ENCODE measurements at places on chromosomes 13 and 19.

DNA sequence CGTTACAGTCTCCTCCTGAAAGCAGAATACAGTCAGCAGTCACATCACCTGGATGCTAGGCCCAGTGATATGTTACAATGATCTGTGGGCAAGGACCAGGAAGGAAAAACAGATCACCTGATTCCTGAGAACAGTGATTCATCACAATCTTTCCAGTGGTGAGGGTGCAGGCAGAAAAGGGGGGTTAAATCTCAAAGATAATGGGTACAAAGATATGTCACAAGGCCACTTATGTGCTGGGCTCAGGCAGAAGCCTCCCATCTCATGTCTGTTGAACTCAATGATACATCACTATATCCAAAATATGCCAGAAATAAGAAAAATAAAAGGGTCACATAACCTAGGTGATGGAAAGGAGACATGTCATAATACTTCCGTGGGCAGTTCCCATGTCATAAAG is 10.8 kb upstream of the ZNF91 start:
- DNase-seq: no peak

DNA sequence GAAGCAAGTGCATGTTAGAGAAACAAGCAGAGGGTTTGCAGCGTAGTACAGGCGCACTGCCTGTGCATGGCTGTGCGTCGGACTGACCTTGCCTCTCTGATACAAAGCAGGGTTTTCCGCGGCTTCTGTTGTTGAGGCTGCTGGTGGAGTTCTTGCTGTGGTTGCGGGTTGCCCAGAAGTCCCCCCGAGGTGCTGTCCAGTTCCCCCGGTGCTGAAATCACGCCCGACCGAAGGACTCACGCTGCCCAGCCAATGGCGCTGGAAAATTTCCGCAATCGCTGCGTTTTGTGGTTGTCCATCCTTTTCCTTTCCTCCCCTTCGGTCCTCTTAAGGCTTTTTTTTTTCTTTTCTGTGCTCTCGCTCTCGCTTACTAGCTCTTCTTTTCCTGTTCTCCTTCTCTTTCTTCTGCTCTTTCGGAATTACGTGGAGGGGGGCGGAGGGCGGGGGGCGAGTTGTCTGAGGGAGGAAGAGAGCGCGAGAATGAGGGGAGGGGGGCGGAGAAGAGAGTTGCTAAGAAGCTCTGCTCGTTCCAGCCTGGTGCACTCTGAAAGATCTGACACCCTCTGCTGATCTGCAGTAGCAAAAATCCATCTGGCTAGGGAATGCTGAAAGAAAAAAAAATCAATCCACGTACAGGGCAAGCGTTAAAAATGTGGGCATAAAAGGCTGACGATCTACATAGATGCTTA is at the start of gene SLITRK1:
TSS of gene SLITRK1 (minus strand) at position 558 of the 689 bp plus-strand sequence. CDS start 967 bp downstream, outside the sequence.
- DNase-seq: no peak

DNA sequence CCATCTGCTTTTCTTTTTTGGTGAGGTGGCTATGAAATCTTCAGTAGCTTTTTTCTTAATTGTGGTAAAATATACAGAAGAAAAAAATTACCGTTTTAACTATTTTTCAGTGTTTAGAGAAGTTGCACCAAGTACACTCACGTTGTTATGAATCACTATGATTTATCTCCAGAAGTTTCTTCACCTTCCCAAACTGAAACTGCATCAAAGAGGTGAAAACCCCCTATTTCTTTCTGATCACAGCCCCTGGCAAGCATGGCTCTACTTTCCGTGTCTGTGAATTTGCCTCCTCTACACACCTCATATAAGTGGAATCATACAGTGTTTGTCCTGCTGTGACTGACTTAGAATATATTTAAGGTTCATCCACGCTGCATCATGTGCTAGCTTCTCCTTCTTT is 15.6 kb upstream of the SIGLEC10 start:
- no peak for DNase-seq

- no peak for DNase-seq
Observed at GRCh38 chr13:29918845-29919244, 68.4 kb upstream of the UBL3 start.

- peak; percentile 4 for DNase-seq
Observed at GRCh38 chr13:27374650-27375049, 49.8 kb upstream of the GTF3A start.

- no peak for DNase-seq
Observed at GRCh38 chr19:55646889-55647731, 902 bp upstream of the CCDC106 start.

Data from activated CD8-positive, alpha-beta memory T cell treated with anti-CD3 and anti-CD28 coated beads for 4 hours (primary cell).